ENCODE measurements at places on chromosomes 11 and 22. TPM values are rescaled to one million over a fixed set of nuclear protein-coding genes. Genes with fewer than 3 reads are reported as not detected.

DNA sequence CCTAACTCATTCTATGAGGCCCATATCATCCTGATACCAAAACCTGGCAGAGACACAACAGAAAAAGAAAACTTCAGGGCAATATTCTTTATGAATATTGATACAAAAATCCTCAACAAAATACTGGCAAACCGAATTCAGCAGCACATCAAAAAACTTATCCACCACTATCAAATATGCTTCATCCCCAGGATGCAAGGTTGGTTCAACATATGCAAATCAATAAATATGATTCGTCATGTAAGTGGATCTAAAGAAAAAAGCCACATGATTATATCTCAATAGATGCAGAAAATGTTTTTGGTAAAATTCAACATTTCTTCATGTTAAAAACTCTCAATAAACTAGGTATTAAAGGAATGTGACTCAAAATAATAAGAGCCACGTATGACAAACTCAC, 40.9 kb downstream of the JRKL start:
- no peak overlapping the region for H3K27ac ChIP-seq
- H3K27me3 ChIP-seq = peaks cover 56% of the 10 kb centered on the region
- no peak overlapping the region for H3K4me3 ChIP-seq
- DNase-seq = no peak
- H3K36me3 ChIP-seq = no peaks in the 10 kb centered on the region

CAPN5 gene
- total RNA-seq = 0.32 TPM

ZBED4 gene
- total RNA-seq = 25.6 TPM

- H3K4me3 ChIP-seq = no peak overlapping the region
- no peak overlapping the region for H3K27ac ChIP-seq
- H3K27me3 ChIP-seq = no peaks in the 10 kb centered on the region
Measured at GRCh38 chr11:38208951-38209350, 1610.9 kb upstream of the RAG2 start.

- H3K27ac ChIP-seq = no peak overlapping the region
- no peaks in the 10 kb centered on the region for H3K36me3 ChIP-seq
- H3K4me3 ChIP-seq = no peak overlapping the region
- DNase-seq = no peak
- no peaks in the 10 kb centered on the region for H3K27me3 ChIP-seq
- H3K4me1 ChIP-seq = no peaks in the 10 kb centered on the region
Measured at GRCh38 chr11:115421992-115422689, 82.1 kb downstream of the CADM1 start.

OR51B4 gene
- total RNA-seq = not detected

DNA sequence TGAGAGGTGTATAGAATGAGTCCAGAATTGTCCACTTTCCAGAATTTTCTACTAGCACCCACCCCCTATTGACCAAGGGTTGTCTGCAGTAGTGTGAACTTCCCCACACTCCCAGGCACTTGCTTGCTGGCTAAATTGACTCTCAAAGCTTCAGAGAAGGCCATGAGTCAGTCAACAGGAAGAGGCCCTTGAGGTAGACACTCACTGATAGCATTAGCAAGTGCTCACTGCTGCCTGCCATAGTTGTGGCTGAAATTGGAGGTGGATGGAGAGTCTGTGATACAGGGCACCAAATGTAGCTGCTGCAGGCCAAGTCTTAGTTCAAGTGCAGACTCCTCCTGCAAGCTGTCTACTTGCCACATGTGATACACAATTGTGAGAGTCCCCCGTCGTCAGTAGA, 156.8 kb downstream of the SPON1 start:
- no peak overlapping the region for H3K4me3 ChIP-seq
- H3K27me3 ChIP-seq = no peaks in the 10 kb centered on the region
- no peak for DNase-seq
- H3K27ac ChIP-seq = no peak overlapping the region
